ENCODE measurements at places on chromosomes 2 and 18.

- no peak for DNase-seq
Observed at GRCh38 chr2:25168256-25169072, at the start of gene POMC. Gene POMC, minus strand, starts transcription at chr2:25168580. Its CDS starts 3,808 bp downstream, at chr2:25164772.

DNA sequence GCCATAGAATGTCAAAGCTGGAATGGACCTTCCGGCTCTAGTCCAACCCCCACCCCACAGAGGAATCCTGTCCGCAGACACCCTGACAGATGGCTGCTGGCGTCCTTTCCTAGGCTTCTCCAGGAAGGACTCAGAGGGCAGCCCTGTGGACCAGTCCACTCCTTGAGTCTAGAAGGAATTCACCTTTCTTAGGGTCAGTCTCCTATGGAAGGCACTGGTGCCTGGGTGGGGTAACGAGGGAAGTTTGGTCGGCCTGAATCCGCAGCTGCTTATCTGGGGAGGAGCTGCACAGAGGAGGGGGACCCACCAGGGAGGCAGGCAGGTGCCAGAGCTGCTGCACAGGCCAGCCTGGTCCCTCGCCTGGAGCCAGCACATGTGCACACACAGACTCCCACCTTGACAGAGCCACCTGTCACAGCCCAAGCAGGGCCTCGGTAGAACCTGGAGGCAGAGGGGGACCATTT lies 2.5 kb downstream of the DNMT3A start:
- no peak for DNase-seq

GRCh38 chr18:72866442-72866900 lies 1.3 kb downstream of the NETO1 start:
- no peak for DNase-seq

GRCh38 chr18:22551536-22552151 lies 133.9 kb upstream of the CTAGE1 start:
- DNase-seq, result no peak

DNA sequence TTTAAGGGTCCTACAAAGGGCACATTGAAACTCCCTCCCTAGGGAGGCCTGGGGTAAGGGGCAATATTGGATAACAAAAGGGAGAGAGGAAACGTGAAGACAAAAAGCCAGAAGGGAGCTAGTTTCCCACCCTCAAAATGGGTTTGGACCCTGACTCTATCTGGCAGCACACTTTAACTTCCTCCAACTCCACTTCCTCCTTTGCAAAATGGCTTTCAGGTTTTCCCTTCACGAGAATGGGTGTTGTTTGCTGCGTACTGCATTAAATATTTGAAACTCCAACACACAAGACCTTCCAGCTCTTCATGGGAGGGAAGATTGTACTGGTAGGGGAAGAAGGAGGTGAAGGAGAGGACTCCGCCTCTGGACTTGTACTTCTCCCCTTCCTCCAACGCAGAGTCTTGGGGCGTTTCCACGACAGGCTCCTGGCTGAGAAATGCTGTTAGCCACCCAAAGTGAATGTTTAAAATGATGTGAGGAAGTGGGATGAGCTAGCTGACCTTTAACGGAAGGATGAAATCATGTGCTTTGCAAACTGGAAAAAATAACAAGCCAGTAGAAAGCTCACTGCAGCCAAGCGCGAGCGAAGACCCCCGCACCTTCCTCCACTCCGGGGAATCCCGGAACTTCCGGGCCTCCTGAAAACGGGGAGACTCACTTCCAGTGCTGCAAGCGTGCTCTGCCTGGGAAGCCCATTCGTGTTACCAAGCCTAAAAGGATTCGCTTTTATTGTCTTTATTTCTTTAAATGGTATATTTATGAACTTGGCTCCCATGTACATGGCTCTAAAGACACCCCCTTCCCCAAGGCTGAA lies 85.6 kb downstream of the VIT start:
- DNase-seq, result no peak

DNA sequence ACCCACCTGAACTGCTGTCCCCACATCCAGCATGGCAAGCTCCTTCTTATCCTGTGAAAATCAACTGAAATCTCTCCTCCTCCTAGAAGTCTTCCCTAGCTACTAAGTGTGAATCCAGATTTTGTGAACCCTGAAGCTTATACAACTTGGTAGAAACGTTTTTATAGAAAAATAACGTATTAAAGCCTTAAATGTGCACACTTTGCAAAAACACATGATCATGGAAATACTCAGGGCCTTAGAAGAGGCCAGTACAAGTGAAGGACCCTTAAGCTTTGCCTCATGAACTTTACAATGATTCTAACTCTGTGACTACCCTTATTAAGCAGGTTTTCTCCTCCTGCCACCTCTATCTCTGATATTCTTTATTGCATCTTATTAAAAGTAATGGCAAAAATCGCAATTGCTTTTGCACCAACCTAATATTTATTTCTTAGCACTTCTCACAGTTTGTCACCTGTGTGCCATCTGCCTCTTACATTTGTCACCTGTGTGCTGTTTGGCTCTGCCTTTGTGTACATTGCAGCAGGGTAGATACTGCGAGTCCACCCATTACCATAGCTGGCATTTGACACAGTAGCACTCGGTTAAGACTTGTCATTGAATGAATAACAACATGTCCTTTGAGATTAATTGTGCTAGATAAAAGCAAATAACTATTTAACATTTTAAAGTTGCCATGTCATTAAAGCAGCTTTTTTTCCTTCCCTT lies 42.2 kb downstream of the FRZB start:
- DNase-seq, result no peak

DNA sequence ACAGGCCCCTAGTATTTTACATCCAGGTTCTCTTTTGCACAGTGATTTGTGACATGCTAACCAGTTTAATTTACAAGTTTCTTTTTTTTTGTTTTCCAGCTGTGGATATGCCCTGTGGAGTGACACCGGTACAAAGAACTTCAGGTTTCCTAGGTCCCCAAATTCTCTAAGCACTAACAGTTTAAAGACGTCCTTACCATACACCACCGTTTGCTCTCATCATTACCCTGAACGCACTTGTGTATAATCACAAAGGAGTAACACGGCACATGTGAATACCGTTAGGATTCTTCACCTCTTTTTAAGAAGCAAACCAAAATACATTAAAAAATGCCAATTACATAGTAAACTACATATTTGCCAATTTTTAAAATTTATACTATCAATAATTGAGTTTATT lies 853 bp downstream of the LANCL1 start:
- no peak for DNase-seq

GRCh38 chr2:99636144-99637034 lies 146.6 kb upstream of the REV1 start:
- DNase-seq, result no peak

DNA sequence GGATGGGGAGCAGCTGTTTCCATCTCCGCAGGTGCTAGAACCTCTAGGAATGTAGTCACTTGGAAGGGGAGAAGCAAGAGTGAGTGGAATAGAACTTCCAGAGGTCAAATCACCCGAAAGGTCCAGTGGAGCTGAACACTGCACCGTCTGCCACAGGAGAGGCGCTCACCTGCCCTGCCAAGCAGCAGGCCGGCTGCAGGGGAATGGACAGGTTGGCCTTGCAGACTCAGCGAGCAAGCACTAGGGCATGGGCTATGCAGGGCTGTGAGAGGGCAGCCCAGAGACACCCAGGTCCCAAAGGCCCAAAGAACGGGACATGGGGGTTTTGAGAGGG lies 214.2 kb downstream of the TNS1 start:
- no peak for DNase-seq

DNA sequence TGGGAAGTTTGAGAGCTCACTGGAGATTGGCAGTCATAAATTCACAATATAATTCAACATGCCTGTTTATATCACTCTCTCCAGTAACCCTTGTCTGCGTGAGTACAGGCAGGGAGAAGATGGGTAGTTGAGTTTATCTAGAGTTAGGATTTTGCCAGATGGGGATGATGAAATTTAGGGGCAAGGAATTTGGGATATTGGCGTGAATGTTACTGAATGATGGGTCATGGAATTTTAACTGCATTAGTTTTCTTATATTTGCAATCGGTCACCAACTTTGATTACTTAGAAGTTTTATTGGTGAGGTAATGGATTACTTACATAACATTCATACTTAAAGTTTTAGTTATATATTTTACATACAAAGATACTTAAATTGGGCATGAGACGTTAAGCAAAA lies 35.1 kb downstream of the SANBR start:
- no peak for DNase-seq

DNA sequence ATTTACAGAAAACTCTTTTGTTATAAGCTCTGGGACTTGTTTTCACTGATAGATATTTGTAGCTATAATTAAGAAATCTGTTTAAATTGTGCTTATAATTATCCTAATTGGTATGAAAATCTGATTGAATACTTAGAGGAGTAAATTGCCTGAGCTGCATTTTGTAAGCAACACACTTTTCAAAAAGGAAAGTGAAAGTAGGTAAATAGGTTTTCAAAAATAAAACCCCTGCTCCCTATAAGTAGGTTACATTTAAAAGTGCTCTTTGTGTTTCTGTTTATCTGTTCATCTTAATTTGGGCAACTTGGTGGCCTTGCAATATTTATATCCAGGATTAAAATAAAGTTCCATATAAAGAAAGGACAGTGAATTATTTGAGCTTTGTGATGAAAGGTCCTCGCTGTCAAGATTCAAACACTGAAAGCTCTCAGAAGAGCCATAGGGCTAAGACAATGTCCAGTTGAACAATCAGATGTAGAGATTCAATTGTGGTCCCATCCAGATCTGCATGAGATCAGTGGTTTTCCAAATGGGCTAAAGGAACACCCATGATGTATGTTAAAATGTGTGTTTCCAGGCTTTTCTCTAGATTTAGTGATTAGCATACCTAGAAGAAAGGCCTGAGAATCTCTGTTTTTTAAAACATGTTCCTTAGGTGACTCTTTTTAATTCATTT lies 371.6 kb downstream of the RPRM start:
- DNase-seq, result no peak

- no peak for DNase-seq
Observed at GRCh38 chr2:181073896-181074295, 93.5 kb downstream of the UBE2E3 start.

GRCh38 chr2:30412047-30412683 lies 34.9 kb upstream of the LCLAT1 start:
- DNase-seq, result no peak

- DNase-seq, result no peak
Observed at GRCh38 chr2:86256982-86257381, 57.7 kb downstream of the MRPL35 start.

DNA sequence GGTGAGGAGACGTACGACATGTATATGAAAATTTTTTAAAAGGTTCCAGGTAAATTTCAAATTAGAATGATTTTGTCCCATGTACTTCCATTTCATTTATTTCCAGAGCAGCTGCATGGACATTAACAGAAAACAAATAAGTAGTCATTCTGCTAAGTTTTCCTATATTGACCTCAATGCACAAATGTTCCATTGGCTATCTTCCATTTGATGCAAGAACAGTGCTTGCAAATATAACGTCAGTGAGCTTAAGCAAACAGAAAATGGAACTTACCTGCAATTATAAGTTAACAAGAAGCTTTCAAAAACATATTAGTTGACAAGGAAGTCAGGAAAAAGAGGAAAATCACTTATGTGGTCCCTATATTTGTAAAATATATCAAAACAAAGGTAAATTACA lies 16.6 kb downstream of the PAIP2B start:
- DNase-seq, result no peak

GRCh38 chr2:236711440-236711839 lies 141.8 kb downstream of the ACKR3 start:
- DNase-seq, result no peak
